Left renal pelvis (tissue), 4 donors: ENCODE measurements at places on chromosomes 12 and 14. TPM values are rescaled to one million over a fixed set of nuclear protein-coding genes. Genes with fewer than 3 reads are reported as not detected.

DNA sequence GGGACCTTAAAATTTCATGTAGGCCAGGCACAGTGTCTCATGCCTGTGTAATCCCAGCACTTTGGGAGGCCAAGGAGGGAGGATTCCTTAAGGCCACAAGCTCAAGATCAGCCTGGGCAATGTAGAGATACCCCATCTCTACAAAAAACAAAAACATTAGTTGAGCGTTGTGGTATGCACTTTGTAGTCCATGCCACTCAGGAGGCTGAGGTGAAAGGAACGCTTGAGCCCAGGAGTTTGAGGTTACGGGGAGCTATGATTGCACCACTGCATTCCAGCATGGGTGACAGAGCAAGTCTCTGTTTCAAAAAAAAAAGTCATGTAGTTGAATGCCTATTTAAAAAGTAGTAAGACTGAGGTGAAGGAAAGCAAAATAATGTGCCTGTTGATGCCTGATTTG, 83.5 kb downstream of the TTC6 start:
- DNase-seq, result no peak

GRCh38 chr12:63753743-63754142, 26.0 kb upstream of the RXYLT1 start:
- no peak for DNase-seq

Gene FMNL3
- polyA plus RNA-seq, result 37.1 TPM

Gene JPH4
- polyA plus RNA-seq, result 9.5 TPM

Gene KCNJ8
- polyA plus RNA-seq, result 22.9 TPM

DNA sequence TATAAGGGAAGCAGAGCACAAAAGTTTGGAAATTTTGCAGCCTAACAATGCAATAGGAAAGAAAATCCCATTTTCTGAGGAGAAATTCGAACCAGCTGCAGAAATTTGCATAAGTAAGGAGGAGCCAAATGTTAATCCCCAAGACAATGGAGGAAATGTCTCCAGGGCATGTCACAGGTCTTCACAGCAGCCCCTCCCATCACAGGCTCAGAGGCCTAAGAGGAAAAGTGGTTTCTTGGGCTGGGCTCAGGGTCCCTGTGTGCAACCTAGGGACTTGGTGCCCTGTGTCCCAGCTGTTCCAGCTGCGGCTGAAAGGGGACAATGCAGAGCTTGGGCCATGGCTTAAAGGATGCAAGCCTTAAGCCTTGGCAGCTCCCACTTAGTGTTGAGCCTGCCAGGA, 190.0 kb downstream of the MDGA2 start:
- no peak for DNase-seq

Gene RASSF9
- 15.4 TPM for polyA plus RNA-seq

DNA sequence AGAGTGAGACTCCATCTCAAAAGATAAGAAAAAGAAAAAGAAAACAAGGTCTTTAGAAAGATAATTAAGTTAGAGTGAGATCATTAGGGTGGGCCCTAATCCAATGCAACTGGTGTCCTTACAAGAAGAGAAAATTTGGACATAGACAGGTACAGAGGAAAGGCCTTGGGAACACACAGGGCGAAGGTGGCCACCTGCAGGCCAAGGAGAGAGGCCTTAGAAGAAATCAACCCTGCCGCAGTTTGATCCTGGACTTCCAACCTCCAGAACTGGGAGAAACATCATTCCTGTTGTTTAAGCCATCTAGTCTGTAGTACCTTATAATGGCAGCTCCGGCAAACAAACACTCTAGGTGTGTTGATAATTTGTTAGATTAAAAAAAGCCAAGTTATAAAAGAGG, 491.9 kb downstream of the MED13L start:
- no peak for DNase-seq

- DNase-seq, result no peak
Measured at GRCh38 chr12:115891556-115892164, 385.8 kb downstream of the MED13L start.

DNA sequence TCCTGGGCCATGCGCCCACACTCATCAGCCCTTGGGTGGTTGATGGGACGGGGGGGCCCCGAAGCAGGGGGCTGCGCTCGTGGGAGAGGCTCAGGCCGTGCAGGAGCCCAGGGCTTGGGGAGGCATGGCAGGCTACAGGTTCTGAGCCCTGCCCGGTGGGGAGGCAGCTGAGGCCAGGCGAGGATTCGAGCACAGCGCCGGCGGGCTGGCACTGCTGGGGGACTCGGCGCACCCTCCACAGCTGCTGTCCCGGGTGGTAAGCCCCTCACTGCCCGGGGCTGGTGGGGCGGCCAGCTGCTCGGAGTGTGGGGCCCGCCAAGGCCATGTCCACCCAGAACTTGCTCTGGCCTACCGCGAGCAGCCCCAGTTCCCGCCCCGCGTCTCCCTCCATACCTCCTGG, 295.8 kb upstream of the SEL1L start:
- DNase-seq, result no peak

- DNase-seq, result peak; percentile 47
Measured at GRCh38 chr12:44876544-44877410, 662 bp upstream of the NELL2 start.

DNA sequence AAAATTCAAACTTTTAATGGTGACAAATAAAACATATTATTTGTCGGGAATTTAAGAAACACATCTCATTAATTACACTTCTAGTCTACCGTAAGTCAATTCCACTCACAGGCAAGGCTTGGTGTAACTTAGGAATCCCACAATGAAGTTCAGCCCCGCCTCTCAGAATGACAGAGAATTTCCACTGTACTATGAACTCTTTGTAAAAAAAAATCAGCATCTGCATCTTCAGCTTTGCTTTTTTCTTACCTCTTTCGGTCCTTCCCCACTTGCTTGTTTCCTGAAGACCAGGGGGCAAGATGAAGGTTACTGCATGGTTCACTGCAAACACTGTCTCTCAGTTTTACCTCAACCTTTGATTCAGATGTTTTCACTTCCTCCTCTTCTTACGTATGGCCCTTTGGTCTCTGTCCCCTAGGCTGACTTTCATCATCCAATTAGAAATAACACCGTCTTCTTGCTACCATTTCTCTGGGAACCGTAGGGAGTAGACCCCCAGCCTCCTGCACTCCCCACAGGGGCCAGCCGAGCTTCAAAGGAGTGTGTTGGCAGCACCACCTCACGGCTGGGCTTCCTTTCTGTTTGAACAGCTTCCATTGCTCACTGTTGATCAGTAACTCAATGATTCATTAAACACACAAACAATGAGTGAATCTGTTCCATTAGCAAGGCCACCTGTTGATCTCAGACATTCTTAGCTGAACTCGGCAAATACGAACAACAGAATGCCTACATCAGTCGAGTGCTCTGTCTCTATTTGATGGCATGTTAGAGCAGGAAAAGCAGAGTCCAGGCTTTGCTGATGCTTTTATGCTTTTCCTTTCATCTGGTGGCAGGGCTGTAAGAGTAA, 343.0 kb downstream of the BMP4 start:
- no peak for DNase-seq

GRCh38 chr12:45273717-45274271, 57.9 kb downstream of the ANO6 start:
- DNase-seq, result no peak

GRCh38 chr12:116226026-116226425, 51.5 kb downstream of the MED13L start:
- no peak for DNase-seq

- no peak for DNase-seq
Measured at GRCh38 chr12:45727980-45728629, 1.4 kb upstream of the ARID2 start.

Gene BMP4
- polyA plus RNA-seq, result 48.8 TPM

Gene SLC5A8
- 31.7 TPM for polyA plus RNA-seq

DNA sequence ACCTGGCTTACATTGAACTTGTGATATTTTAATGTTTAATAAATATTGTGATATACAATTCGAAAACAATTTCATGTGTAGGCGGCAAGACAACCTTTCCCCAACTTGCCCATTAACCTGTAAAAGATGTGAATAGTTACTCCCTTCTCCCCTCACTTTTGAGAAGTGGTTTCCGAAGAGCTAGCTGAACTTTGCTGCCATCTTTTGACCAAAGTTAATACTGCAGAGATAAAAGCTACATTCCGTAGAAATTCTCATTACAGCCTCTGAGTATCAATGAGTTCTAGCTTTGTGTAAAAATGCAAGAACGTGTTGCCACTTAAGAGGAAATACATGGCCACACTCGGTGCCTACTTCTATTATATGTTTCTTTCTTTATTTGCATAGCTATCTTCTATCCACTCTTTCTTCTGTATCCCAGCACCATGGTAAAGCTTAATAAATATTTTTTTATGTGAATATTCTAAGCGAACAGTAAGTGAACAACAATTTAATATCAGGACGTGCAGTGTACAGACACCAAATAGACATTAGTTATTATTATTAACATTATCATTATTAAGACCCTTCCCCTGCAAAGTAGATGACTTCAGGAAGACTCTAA, 105.1 kb upstream of the TMEM260 start:
- DNase-seq, result no peak

- DNase-seq, result no peak
Measured at GRCh38 chr12:88805692-88806091, 225.4 kb upstream of the KITLG start.

GRCh38 chr12:28645891-28646290, 455.6 kb downstream of the CCDC91 start:
- no peak for DNase-seq

- no peak for DNase-seq
Measured at GRCh38 chr12:107241411-107241810, 148.1 kb upstream of the CRY1 start.

DNA sequence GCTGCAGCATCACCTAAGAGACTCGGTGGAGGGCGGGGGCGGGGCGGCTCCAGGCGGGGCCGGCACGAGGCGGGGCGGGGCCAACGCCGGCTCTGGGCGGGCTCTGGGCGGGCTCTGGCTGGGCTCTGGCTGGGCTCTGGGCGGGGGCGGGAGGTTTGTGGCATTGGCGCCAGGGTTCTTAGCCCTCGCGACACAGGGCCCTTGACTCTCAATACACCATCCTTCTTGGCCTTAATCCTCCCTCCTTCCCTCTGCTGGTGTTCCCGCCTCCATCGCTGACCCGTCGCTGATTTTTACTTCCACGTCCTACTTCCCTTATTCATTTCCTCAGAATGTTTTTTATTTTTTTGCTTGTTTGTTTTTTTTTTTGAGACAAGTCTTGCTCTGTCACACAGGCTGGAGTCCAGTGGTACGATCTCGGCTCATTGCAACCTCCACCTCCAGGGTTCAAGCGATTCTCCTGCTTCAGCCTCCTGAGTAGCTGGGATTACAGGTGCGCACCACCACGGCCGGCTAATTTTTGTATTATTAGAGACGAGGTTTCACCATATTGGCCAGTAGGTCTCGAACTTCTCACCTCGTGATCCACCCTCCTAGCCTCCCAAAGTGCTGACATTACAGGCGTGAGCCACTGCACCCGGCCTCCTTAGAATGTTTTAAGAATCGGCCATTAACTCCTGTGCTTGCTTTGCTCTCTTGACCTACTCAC, at the start of gene BLTP3B:
TSS of gene BLTP3B (minus strand) at position 24 of the 709 bp plus-strand sequence. CDS start 239 bp downstream, outside the sequence.
- DNase-seq, result peak; percentile 46

Gene TMED8
- polyA plus RNA-seq, result 11.1 TPM

- DNase-seq, result no peak
Measured at GRCh38 chr12:122615780-122616179, 87.4 kb downstream of the HCAR2 start.

GRCh38 chr14:24147761-24148428, 597 bp downstream of the RNF31 start:
- DNase-seq, result no peak

- DNase-seq, result no peak
Measured at GRCh38 chr14:23561259-23561658, 5.2 kb downstream of the THTPA start.
